ENCODE measurements at places on chromosomes 6 and 20.

GRCh38 chr20:19937218-19937617 lies 79.9 kb upstream of the NAA20 start:
- DNase-seq: no peak

DNA sequence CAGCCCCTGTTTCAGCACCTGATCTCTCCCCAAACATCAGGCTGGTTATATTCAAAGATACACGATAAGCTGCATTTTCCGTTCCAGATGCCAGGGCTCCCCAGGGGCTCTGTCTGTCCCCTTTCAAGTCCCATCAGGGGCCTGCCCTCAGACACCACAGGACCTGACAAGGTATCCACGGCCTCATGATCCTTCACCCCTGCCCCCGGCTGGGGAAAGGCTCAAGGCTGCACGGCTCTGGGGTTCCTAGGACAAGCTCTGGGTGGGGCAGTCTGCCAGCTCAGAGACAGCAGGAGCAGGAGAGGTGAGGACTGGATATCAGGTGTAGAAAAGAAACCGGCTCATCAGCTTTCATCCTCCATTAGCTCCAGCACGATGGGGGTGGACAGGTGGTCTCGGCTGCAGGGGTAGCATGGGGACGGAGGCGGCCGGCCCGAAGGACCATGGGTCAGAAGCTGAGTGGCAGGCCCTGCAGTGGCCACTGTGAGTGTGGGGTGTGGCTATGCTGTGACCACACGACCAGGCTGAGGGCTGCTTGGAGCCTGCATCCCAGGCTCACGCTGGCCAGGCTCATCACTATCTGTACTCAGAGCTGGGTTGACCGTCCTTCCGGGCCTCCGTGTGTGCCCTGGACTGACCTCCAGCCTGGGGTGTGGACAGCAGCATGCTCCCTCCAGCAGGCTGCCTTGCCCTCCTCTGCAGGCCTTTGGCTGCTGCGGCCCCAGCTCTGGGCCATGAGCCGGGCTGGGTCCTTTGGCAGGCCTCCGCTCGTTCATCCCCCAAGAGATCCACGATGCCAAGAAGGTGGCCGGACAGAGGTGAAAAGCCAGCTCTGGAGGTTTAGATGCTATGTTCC lies 386.2 kb downstream of the THBS2 start:
- no peak for DNase-seq

GRCh38 chr6:95802978-95803377 lies 212.8 kb upstream of the FUT9 start:
- DNase-seq: no peak

DNA sequence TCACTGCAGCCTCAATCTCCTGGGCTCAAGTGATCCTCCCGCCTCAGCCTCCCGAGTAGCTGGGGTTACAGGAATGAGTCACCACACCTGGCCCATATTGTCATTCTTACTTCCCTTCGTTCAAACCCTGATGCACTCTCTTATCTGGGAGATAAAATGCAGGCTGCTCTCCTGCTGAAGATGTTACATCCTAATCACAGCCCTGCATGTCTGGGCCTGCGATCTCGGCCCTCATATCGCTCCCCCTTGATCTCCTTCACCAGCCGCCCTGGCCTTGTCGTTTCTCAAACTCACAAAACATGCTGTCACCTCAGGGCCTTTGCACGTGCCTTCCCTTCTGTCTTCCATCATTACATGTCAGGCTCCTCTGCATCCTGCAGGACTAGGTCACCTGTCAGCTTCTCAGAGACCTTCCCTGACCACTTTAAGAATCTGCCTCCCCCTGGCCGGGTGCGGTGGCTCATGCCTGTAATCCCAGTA lies 8.8 kb upstream of the C20orf203 start:
- no peak for DNase-seq

- no peak for DNase-seq
Measured at GRCh38 chr6:138500045-138500665, 861 bp upstream of the NHSL1 start.

DNA sequence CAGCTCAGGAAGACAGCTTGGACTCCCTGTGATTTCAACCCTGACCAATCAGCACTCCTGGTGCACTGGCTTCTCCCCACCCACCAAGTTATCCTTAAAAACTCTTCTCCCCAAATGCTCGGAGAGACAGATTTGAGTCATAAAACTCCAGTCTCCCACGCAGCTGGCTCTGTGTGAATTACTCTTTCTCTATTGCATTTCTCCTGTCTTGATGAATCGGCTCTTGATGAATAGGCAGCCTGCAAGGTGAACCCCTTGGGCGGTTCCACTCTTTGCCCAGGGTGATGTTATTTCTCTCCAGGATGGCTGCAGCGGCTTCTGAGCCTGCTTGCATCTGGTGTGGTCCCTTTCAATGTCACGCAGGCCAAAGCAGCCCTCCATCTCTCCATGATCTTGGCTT lies 12.4 kb downstream of the SLC52A3 start:
- no peak for DNase-seq

- no peak for DNase-seq
Measured at GRCh38 chr6:87261534-87261933, 60.9 kb upstream of the SMIM8 start.

DNA sequence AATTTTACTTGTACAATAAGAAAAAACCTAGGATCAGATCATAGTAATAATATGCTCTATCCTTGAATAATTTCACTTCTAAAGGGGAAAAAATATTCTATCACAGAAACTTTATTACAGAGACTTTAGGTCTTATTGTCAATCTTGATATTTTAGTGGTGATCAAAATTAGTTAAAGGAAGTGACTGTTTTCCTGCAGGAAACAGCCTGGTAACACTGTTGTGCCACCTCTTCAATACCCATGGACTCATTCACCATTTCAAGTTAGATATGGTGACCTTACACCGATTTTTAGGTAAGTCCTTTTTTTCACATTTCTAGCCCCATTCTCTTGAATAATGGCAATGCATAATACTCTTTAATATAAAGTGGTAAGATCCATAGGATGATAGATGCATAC lies 99.2 kb downstream of the MTFR2 start:
- DNase-seq: no peak

DNA sequence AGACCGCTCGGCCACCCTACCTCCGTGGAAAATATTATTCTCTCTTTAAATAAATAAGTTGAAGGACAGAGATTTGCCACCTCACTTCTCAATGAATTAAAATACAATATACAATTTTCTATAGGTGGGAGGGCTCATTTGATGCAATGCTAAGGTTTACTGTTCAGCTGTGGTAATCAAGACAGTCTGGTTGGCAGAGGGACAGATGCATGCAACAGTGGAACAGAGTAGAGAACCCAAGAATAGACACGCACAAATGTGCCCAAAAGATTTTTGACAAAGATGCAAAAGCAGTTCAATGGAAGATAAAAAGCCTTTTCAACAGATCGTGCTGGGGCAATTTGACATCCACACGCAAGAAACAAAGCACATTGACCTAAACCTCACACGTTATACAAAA lies 145.2 kb downstream of the CEBPB start:
- DNase-seq: peak; percentile 64

GRCh38 chr6:116392132-116393013 lies 21.6 kb downstream of the DSE start:
- no peak for DNase-seq

DNA sequence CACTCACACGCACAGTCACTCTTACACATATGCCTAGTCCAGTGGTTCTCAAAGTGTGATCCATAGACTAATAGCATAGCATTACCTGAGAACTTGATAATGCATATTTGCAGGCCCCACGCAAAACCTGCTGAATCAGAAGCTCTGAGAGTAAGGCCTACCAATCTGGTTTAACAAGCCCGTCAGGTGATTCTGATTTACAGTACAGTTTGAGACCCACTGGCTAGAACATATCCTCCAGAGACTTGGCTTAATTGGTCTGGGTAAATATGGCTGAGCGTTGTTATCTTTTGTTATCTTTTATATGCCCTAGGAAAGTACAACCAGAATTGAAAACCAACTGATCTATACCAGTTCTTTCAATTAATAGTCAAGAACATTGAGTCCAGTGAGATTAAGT lies 9.6 kb downstream of the TSPYL4 start:
- no peak for DNase-seq
